ENCODE measurements at places on chromosomes 3 and 15.

GRCh38 chr3:13539671-13540070 is 9.3 kb upstream of the FBLN2 start:
- no peak for DNase-seq

GRCh38 chr3:191269289-191270085 is 59.7 kb upstream of the CCDC50 start:
- no peak for DNase-seq

DNA sequence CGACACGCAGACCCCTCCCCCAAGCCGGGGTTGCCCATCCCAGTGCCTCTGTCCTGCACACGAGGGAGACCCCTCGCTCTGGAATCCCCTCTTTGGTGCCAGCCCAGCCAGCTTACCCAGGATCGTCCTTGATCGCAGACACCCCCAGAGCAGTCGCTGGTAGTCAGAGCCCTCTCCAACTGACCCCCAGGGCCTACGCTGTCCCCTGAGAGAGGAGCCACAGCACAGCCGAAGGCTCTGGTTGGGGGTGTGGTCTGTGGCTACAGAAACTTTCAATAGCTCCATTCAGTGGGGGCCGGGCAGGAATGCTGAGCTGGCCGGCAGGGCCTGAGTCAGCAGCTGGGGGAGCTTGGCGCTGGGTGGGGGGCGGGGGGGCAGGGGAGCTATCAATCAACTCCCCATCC is at the start of gene LCTL:
TSS of gene LCTL (minus strand) at position 258 of the 404 bp plus-strand sequence. CDS start 633 bp downstream, outside the sequence.
- DNase-seq = no peak

GRCh38 chr15:68315495-68316031 is 38.0 kb downstream of the FEM1B start:
- no peak for DNase-seq
